ENCODE measurements at places on chromosomes 5 and 9.

GRCh38 chr9:6354072-6354686 lies 26.0 kb downstream of the TPD52L3 start:
- peak; percentile 30 for DNase-seq

- DNase-seq: no peak
Observed at GRCh38 chr9:108618906-108619550, 236.8 kb downstream of the ACTL7B start.

- DNase-seq: no peak
Observed at GRCh38 chr5:52989781-52990527, 802 bp downstream of the ITGA2 start.

DNA sequence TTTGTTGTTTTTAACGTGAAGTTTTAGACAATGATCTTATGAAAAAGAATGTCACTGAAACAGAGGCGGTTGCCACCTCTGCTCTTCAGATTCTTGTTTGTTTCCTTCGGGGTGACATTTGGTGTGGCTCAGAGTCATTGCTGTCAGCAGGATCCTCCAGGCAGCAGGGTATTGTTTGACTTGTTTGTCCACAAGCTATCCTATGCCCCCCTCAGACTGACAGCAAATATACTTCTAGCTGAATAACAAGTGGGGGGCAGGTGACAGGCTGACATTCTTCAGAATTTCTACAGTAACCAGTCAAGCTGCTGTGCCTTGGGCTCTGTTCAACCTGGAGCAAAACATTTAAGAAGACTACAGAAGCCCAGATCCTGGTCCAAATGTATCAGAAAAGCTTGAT lies 383.3 kb downstream of the YTHDC2 start:
- DNase-seq: no peak

- no peak for DNase-seq
Observed at GRCh38 chr9:130042406-130042884, 544 bp downstream of the FNBP1 start.

DNA sequence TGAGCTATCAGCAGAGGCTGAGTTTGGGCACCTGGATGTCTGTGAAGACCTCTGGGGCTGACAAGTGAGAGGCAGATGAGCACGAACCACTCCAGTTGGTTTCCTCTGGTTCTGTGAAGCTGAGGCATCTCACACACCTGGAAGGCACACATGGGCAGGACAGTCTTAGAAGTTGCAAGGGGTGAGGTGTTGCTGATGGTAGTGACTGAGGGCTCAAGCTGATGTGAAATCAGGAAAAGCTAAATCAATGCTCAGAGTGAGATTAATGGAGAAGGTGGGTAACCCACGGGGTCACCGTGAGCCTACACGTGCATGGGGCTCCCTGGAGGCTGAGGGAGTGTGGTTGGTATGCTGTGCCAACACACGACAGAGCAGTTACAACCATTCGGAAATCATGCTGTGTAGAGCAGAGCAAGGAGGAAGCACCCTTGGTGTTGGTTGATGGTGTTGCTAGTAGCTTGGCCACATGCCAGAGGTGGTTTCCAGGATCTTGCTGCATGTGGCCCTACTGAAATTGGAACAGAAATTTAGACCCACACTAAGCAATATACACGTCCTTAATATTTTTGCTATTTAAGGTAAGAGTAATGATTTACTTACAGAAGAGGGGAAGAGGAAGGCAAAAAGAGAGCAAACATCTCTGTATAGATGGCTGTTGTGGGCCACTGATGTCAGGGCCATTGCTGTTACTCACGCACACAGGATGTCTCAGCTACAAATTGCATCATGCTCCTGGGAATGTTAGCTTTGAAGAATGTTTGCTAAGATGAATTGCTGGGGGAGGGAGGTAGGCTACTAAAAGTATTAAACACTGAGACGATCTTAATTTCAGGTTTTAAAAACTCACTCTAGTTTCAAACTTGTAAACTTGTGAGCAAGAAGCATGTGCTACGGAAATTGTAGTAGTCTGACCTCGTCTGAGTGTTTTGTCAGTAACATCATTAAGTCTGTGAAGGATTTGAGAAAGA lies 170.5 kb downstream of the ARHGEF28 start:
- no peak for DNase-seq

- DNase-seq: no peak
Observed at GRCh38 chr5:132052520-132052919, 7.9 kb upstream of the IL3 start.
